ENCODE measurements at places on chromosomes 5 and 9.

GRCh38 chr5:40829748-40830533 lies 5.1 kb downstream of the RPL37 start:
- no peak for DNase-seq
- H3K4me3 ChIP-seq: no peak overlapping the region

DNA sequence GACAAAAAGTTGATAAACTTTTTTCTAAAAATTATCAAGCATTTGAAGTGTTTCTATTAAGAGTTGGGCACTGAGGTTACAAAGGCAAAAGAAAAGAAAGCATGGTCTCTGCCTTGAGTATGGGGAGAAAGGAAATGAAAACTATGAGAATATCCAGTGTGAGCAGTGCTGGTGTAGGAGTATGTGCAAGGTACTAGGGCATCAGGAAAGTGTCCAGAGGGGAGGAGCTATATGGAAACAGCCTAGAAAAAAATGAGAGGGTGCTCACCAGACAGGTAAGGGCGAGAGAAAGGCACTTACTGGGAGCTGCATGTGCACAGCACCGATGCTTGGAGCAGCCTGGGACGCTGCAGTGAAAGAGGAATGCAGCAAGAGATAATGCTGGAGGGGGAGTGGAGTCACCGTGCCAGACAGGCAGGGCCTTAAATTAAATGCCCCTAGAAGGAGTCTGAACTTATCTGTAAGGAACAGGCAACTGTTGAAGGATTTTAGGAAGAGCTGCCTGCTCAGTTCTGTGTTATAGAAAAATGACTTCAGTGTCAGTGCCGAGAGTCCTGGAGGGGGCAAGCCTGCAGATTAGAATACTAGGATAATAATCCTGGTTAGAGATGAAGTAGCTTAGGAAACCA lies 14.0 kb downstream of the MCC start:
- no peak overlapping the region for H3K4me3 ChIP-seq
- no peak overlapping the region for H3K27ac ChIP-seq
- no peaks in the 10 kb centered on the region for H3K4me1 ChIP-seq
- no peaks in the 10 kb centered on the region for H3K36me3 ChIP-seq
- no peak for DNase-seq
- no peaks in the 10 kb centered on the region for H3K27me3 ChIP-seq

GRCh38 chr9:6928863-6929262 lies 171.1 kb downstream of the KDM4C start:
- peaks cover 45% of the 10 kb centered on the region for H3K4me1 ChIP-seq
- no peak for DNase-seq
- peaks cover 1% of the 10 kb centered on the region for H3K36me3 ChIP-seq
- no peak overlapping the region for H3K4me3 ChIP-seq
- no peak overlapping the region for H3K27ac ChIP-seq

DNA sequence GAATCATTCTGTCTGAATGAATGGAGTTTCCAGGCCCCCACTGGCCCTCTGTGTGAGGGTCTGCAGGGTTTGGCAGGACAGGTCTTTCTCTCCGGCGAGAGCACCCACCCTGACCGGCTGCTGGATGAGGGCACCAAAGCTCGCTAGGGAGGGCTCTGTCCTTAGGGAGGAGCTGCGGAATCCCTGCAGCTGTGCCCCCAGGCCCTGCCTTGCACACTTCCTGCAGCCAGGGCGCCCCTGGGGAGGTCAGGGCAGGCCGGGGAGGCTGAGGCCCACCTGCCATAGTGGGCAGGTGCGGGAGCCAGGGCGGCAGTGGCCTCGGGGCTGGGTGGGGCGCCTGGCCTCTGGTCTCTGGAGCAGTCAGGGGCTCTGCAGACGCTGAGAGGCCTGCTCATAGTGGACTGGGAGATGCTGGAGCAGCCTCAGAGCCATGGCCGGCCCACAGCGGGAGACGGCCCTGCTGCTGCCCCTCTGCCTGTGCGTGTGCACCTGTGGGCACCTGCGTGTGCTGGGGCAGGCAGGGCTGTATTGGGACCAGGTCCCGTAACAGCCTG lies 36.1 kb downstream of the EXOC3 start:
- peaks cover 18% of the 10 kb centered on the region for H3K4me1 ChIP-seq
- no peak for DNase-seq
- no peak overlapping the region for H3K27ac ChIP-seq

- H3K36me3 ChIP-seq: no peaks in the 10 kb centered on the region
- no peaks in the 10 kb centered on the region for H3K4me1 ChIP-seq
- H3K27ac ChIP-seq: no peak overlapping the region
- DNase-seq: no peak
- no peak overlapping the region for H3K4me3 ChIP-seq
- H3K27me3 ChIP-seq: no peaks in the 10 kb centered on the region
Measured at GRCh38 chr5:179130101-179130681, 70.0 kb downstream of the ZNF354C start.
